ENCODE measurements at places on chromosomes 7 and 10.

DNA sequence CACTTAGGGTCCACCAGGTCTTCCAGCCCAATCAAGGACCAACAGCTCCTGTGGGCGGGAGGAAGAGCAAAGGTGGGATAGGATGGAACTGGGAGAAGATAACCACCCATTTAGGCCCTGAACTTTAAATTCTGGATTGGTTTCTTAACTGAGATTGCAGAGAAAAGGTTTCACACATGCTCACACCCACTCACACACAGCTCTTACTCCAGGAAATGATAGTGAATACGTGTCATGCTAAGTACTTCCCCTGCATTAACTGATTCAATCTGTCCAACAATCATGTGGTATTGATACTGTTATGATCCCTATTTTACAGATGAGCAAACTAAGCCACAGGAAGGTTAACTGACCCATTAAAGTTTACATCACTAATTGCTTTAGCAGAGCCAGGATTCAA, 4.6 kb upstream of the CYP3A4 start:
- DNase-seq = no peak

- no peak for DNase-seq
Observed at GRCh38 chr7:117780832-117781231, 92.4 kb downstream of the CTTNBP2 start.

DNA sequence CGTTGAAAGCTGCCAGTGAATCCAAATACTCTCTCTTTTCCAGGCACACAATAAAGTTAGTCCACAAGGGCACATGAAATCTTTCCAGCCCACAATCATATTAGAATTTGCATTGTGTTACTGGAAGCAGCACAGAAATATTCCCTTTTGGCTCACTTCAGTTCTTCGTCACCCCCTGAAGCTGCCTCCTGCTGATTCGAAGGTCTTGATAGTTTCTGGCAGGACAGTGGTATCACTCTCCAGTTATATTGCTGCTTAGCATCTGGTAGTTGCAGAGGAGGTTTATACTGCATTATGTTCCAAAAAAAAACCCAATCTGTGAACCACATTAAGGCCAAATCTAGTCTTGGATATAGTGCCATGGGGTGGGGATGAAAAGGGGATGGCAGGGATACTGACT, 253.2 kb downstream of the BICC1 start:
- DNase-seq = no peak

DNA sequence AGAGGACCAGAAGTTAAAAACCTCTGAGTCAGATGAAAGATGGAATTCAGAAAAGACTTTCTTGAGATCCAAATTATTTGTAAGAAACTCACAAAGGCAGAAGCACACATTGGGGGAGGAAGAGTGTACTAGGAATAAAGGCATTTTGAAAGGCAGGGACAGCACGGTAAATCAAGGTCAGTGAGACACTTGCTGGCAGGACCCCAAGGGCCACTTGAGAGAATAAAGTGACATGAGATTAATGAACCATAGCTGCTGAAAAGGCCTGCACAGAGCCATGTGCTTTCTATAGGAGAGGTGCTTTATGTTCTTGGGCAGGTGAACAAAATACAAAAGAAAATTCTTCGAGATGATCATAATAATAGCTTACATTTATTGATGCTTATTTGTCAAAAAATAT, 929.9 kb upstream of the MBL2 start:
- no peak for DNase-seq

DNA sequence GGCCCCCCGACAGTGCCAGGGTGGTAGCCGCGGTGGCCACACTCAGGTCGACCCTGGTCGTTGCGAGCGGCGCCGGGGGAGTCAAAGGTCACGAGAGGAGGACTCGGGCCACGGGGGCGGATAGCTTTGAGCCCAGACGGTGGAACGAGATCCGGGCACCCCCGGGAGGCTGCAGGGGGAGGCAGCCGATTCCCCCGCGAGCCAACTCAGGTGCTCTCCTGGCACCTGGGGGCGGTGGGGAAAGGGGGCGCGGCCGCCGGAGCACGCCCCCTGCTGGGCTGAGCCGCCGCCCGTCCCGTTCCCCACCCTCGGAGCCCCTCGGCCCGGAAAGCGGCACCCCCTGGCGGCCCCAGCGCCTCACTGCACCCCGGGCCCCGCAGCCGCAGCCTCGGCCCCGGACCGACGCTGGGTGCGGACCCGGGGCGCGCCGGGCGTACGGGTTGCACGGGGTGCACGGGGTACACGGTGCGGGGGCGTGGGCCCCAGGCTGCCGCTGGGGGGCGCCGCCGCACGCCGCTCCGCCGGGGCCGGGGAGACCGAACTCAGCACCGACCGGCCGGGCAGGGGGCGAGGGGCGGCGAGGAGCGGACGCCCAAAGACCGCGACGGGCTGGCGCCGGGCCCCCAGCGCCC, 521 bp upstream of the NYAP1 start:
- peak; percentile 82 for DNase-seq

GRCh38 chr7:99254390-99254789, 18.2 kb upstream of the MYH16 start:
- no peak for DNase-seq

DNA sequence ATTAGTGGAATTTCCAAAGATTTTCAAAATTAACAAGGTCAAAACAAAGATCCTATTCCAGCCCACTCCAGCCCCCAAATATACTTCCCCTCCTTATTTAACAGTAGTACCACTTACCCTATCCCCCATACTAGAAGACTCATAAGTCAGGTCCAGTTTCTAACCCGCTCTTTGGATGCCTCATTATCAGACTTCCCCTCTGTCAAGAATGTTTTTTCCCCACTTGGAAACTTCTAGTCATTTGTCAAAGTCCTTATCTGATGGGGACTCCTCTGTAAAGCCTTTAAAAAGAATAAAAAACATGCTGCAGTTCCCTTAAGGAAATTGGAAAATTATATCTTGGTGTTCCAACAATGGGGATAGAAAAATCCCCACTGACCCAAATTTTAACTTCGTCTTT, 70.1 kb downstream of the IMMP2L start:
- no peak for DNase-seq

DNA sequence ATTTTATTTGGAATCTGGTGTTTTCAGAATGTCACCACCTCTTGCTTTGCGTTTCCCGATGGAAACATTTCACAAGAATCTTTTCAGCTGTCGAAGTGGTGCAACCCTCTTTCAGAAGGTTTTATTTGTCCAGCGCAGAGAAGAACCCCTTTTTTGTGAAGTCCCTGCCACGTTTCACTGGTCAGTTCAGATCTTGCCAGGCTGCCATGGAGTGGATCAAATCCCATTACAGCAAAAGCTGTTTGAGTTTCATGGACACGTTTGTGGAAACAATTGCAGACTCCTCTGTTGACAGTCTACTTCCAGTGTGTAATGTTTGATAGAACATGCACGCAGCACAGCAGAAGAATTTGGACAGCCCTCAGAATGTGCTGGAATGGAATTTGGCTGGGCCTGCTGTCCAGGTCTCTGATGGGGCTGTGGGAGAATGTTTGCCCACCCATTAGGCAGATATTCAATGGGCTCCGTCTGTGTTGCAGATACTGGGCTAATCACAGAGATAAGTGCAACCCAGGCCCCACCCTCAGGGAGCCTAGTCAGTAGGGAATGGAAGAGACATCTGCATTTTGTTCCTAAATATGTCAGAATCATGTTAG, 143.2 kb downstream of the GRK5 start:
- no peak for DNase-seq

DNA sequence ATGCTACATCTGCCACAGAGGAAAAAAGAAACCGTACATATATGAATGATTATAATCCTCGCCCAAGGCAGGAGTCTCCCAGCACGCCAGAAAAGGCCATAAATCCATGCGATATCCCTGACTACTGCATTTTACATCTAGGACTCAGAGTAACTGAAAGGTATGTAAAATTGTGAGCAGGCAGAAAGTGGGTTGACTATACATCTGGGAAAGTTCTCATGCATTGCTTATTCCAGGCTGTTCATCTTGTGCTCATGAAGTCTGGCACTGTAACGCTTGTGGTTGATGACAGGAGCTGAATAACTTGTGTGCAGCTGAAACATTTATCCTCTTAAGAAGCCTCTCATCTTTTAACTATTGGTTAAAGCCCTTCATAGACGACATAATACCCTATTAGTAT, 193.4 kb upstream of the STEAP4 start:
- no peak for DNase-seq
